ENCODE measurements at places on chromosomes 3 and 15.

DNA sequence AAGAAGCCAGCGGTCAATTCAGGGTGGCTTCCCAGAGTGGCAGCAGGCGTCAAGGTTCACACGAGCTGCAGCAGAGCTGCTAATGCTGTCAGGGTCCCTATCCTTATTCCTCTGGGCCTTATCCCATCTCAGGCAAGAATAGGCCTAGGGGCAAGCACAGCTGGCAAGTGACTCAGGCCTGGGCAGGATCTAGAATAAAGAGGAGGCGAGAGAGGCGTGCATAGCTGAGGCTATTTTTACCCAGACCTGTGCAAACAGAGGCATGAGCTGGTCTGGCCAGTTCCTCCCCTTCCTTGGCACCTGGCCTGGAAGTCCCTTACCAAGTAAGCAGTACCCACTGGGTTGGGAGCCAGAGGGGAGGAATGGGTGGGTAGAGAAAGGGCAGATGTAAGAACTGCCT lies 12.2 kb upstream of the VIPR1 start:
- no peak for DNase-seq

DNA sequence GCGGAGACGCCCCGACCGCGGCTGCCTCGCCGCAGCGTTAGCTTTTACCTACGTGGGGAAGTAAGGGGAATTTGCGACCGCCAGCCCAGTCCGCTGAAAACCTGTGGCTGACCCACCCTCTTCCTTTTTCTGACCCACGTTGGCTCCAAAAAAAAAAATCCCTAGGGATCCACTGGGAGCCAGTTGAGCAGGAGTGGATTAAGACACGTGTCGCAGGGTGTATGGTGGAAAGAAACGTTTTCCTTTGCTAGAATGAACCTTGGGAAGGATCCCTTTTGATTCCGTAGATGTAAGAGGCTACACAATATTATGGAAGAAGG lies 575 bp upstream of the PCYT1A start:
- no peak for DNase-seq

DNA sequence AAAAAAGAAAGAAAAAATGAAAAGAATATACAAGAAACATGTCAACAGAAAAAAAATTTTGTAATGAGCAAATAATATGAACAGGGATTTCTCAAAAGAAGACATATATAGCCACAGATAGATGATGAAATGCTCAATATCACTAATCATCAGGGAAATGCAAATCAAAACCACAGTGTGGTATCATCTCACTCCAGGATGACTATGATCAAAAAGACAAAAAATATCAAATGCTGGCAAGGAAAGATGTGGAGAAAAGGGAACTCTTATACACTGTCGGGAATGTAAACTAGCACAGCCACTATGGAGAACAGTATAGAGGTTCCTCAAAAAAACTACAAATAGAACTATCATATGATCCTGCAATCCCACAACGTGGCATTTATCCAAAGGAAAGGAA lies 94.1 kb downstream of the C3orf70 start:
- DNase-seq = no peak

- DNase-seq = no peak
Observed at GRCh38 chr15:35323141-35323540, 222.8 kb downstream of the DPH6 start.

DNA sequence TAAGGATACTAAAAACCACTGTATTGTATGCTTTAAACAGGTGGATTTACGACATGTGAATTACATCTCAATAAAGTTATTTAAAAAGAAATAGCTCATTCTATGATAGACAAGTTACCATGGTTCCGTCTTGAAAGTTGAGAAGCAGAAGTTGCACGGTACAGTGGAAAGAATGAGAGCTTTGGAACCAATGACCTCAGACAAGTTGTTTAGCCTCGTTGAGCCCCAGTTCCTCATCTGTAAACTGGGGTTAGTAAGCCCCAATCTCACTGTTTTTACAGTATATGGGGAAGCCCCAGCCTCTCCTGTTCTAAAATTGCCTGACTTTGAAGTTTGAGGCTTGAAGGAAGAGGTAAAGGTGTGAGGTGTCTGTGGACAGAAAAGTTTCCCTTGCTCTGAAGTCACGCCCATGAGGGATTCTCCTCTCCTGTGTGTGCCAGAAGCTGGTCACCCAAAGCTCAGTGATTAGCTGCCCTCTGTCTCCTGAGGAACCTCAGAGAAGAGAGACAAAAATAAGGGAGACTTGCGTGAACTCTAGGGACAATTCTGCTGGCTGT lies 10.0 kb downstream of the CRYGS start:
- peak; percentile 59 for DNase-seq

DNA sequence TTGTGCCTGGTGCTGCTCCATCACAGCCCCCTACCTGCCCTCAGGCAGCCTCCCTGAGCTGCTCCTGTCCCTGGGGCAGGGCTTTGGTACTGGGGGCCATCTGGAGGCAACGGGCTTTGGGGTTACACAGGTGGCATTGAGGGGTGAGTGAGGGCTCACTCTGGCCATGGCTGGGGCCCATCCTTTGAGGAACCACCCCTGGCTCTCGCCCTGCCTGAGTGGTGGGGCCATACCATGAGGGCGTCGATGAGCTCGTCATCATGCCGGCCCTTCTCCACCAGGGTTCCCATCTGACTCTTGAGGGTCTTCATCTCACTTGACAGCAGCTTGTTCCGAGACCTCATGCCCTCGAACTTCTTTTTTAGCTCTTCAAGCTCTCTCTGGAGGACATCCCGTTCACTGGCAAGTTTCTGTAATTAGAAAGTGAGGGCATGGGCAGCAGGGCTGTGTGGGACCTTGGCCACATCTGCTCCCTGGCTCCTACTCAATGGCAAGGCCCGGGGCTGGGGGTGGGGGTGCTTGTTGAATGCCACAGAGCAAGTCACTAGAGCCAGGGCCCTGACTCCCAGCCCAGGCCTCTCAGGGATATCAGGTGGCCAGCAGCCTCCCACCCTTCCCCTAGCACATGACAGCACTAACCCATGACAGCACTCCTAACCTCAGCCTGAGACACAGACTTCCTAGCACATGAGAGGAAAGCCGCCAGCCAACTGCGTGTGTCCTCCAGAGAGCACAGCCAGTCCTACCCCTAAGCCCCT lies 33.5 kb downstream of the CCDC13 start:
- DNase-seq = no peak

DNA sequence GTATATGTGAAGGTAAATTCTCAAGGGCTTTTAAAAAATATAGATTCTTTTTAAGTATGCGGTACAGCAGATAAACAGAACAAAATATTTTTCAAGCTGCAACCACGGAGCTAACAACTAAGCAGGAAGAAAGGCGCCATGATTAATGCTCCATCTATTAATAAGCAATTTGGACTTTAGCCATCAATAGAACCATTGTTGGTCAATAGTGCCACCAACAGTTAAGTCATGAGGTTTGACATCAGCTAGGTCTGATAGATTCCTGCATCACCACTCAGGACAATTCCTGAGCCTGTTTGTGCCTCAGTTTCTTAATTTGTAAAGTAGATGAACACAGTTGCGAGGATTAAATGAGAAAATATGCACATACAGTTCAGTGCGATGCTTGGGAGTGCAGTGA lies 65.1 kb upstream of the FAM3D start:
- DNase-seq = no peak

- peak; percentile 94 for DNase-seq
Observed at GRCh38 chr3:52685709-52686691, at the start of the genes GNL3 and PBRM1. TSS of gene GNL3 (plus strand) at chr3:52686032. CDS start at chr3:52686093, 61 bp downstream. TSS of gene PBRM1 (minus strand) at chr3:52685913.

DNA sequence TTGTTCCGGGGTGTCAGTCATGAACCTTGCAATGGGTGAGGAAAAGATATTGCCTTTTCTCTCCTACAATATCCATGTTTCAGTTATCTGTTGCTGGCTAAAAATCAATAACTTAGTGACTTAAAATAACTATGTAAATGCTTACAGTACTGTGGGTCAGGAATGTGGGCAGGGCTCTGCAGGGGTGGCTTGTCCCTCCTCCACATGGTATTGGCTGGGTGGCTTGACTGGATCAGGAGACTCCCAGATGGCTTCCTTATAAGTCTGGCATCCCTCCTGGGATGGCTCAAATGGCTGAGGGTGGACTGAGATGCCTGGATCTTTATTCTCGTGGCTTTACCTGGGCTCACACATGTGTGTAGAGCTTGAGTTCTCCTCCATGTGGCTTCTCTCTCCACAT lies 47.5 kb downstream of the GTPBP8 start:
- no peak for DNase-seq

GRCh38 chr3:89000886-89001285 lies 106.5 kb upstream of the EPHA3 start:
- no peak for DNase-seq

GRCh38 chr3:194086388-194087075 lies 49.4 kb upstream of the HES1 start:
- no peak for DNase-seq

GRCh38 chr3:145889730-145890129 lies 271.3 kb downstream of the PLOD2 start:
- DNase-seq = no peak

GRCh38 chr3:194265505-194265892 lies 85.6 kb downstream of the CPN2 start:
- DNase-seq = no peak

- DNase-seq = no peak
Observed at GRCh38 chr3:47404955-47405790, 24.4 kb downstream of the PTPN23 start.

- no peak for DNase-seq
Observed at GRCh38 chr15:62244762-62245161, 79.7 kb upstream of the C2CD4B start.

- peak; percentile 76 for DNase-seq
Observed at GRCh38 chr15:74489518-74490338, 28.8 kb upstream of the UBL7 start.

DNA sequence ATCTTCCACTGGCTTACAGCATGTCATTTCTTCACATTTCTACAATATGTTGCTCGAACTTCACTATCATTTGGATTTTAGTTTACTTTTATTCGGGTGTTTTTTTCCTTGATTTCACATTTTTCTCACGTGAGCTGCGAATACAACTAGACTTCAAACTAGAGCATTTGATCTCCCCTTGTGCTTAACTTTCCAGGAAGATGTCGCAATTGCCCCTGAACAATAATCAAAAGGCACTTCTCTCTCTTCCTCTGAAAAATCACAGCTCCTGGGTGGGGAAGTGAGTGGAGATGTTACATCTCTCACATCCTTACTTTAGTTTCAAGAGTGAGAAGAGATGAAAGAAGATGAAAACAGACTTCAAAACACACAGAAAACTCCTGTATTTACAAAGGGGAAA lies 587.9 kb downstream of the TBL1XR1 start:
- DNase-seq = no peak

DNA sequence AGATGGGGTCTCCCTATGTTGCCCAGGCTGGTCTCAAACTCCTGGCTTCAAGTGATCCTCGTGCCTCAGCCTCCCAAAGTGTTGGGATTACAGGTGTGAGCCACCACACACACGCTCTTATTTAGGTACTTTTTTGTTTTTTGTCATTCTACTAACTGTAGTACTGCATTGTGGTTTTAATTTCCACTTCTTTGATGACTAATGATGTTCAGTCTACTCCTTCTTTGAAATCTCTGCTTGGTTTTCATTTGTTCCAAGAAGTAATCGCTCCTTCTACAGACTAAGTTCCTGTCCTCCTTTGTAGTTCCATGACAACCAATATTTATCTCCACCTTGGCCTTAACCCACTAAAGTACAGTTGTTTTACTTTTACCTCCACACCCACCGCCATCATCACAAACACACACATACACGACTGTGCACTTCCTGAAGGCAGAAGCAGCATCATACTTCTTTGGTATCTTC lies 529 bp upstream of the DLEC1 start:
- peak; percentile 74 for DNase-seq

DNA sequence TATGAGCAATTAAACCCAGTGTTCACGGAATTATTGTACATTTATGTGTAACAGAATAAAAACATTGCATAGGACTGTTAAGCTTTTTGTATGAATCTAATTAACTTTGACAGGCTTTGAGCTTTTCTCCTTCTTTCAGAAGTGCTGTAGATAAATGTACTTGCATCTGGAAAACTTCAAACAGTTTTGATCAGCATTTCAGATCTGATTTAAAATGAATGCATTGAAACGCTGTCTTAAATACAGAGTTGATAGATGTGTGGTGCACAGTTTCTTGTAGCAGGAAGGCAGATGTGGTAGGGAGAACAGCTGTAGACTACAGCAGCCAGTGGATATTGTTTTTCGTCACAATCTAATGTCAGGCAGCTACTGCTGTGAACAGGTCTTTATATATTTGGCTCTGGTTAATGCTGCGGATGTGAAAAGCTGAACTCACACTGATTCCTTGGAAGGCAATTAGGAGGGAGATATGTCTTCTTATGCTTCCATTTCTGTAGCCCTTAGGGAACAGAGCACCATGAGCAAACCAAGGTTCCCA lies 193.8 kb upstream of the GOLIM4 start:
- no peak for DNase-seq

GRCh38 chr15:92803852-92804609 lies 96.1 kb upstream of the CHD2 start:
- peak; percentile 43 for DNase-seq

GRCh38 chr3:97388774-97389173 lies 375.8 kb upstream of the ARL6 start:
- DNase-seq = no peak

GRCh38 chr3:26799679-26800317 lies 177.2 kb downstream of the LRRC3B start:
- DNase-seq = no peak

- DNase-seq = no peak
Observed at GRCh38 chr15:45701108-45701507, 66.3 kb downstream of the SQOR start.

- DNase-seq = no peak
Observed at GRCh38 chr3:181771120-181771519, 59.4 kb downstream of the SOX2 start.

GRCh38 chr3:50167841-50168209 lies 12.7 kb downstream of the SEMA3F start:
- no peak for DNase-seq

GRCh38 chr3:192940129-192940528 lies 22.5 kb upstream of the MB21D2 start:
- DNase-seq = no peak

DNA sequence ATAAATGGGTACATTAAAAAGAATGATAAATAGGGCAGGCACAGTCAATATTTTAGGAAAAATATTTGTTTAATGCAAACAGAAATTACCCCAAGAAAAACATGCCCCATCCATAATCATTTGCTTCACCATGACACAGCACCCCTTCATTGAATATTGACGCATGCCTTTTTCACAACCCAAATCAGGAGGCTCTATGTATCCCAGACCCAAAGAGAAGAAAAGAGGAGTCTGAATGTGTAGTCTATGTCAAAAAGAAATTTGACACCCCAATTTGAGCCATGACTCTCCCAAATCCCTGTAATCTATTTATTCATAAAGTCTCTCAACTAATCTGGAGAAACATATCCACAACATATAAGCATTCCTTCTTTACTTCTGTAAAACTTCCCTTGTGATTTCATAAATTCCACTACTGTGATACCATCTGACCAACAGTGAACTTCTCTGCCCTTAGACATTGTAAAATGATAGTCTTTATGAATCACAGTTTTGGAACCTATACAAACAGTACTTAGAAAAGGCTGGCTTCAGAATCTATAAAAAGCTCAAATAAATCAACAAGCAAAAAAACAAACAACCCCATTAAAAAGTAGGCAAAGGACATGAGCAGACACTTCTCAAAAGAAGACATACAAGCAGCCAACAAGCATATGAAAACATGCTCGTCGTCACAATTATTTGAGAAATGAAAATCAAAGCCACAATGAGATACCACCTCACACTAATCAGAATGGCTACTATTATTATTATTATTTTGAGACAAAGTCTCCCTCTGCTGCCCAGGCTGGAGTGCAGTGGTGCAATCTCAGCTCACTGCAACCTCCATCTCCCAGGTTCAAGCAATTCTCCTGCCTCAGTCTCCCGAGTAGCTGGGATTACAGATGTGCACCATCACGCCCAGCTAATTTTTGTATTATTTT lies 53.4 kb upstream of the XRN1 start:
- no peak for DNase-seq

Measured in CD4-positive, alpha-beta T cell treated with Interleukin-12 subunit alpha and Interleukin-12 subunit beta, for 1 hour (primary cell).